H9 (cell line): ENCODE measurements at places on chromosomes 5 and 9. TPM values are rescaled to one million over a fixed set of nuclear protein-coding genes. Genes with fewer than 3 reads are reported as not detected.

DNA sequence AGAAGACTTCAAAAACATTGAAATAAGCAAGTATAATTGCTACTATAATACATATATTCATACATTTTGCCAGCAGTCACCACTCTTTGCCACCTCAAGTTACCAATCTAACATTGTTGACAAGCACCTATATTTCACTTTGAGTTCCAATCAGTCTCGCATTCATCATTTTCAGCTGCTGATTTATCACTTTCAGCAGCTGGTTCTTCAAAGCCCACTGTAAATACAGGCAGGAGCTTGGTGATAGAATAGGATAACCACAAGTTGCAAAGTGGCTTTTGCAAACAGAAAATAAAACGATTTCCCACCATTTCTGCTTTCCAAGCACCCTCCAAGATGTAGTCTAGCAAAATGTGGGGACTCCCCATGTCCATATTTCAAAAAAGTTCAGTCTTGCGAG is 114.2 kb upstream of the ITGA1 start:
- no peaks in the 10 kb centered on the region for H3K36me3 ChIP-seq
- no peaks in the 10 kb centered on the region for H3K4me1 ChIP-seq
- DNase-seq, result no peak
- H3K27me3 ChIP-seq, result no peaks in the 10 kb centered on the region

DNA sequence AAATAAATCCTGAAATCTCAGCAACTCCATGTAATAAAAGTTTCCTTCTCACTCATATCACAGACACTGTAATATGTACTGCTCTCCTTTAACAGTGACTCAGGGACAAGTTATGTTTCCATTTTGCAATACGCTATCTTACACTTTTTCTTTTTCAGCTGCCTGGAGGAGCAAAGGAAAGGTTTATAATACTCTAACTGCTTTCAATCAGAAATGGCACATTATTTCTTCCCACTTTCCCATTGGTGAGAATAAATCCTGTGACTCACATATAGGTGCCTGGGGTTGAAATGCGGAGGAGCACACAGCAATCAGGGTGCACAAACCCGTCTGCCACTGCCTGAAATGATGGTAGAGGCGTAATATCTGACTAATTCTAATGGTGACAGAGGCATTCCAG is 186.6 kb downstream of the HINT1 start:
- DNase-seq, result no peak
- no peak overlapping the region for H3K4me3 ChIP-seq
- H3K27me3 ChIP-seq, result no peaks in the 10 kb centered on the region

DNA sequence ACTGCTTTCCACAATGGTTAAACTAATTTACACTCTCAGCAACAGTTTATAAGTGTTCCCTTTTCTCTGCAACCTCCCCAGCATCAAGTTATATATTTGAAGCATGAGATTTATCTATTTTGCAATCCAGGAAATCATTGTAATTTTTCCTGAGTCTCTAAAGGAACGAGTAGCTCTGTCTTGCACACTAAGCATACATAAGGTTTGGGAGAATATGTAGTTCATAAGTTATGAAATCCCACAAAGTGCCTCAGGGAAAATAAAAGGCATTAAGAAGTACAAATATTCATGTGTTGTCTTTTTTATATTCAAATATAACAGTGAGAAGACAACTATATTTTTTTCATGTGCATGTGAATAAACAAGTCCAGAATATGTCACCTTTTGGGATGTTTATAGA is 377.1 kb upstream of the RORB start:
- no peaks in the 10 kb centered on the region for H3K36me3 ChIP-seq
- no peak for DNase-seq
- H3K4me1 ChIP-seq, result 0 out of 2 replicates have a peak, but pooled peaks cover 2% of the 10 kb centered on the region
- H3K4me3 ChIP-seq, result no peak overlapping the region
- no peak overlapping the region for H3K27ac ChIP-seq
- H3K27me3 ChIP-seq, result no peaks in the 10 kb centered on the region

DNA sequence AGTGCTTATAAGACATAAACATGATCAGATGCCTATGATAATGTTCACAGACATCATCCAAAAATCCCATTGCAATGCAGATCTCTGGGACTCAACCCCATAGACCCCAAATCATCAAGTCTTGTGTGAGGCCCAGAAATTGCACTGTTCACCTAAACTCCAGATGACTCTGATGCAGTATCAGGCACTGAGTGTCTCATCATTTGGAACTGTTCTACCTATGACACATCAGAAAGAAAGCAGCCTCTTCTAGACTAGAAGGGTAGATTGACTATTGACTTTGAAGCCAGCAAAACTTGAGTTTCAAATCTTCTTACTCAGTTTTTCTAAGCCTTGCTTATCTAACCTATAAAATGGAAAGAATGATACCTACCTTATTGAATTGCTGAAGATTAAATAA is 58.7 kb upstream of the PAPPA start:
- DNase-seq, result no peak
- no peaks in the 10 kb centered on the region; the same call in 1 of the 2 replicates for H3K4me1 ChIP-seq
- no peak overlapping the region for H3K27ac ChIP-seq
- H3K36me3 ChIP-seq, result 0 out of 2 replicates have a peak, but pooled peaks cover 4% of the 10 kb centered on the region
- H3K27me3 ChIP-seq, result no peaks in the 10 kb centered on the region

DNA sequence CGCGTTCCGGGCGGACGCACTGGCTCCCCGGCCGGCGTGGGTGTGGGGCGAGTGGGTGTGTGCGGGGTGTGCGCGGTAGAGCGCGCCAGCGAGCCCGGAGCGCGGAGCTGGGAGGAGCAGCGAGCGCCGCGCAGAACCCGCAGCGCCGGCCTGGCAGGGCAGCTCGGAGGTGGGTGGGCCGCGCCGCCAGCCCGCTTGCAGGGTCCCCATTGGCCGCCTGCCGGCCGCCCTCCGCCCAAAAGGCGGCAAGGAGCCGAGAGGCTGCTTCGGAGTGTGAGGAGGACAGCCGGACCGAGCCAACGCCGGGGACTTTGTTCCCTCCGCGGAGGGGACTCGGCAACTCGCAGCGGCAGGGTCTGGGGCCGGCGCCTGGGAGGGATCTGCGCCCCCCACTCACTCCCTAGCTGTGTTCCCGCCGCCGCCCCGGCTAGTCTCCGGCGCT is at the start of gene DAPK1:
TSS of gene DAPK1 (plus strand) at position 264 of the 442 bp plus-strand sequence. CDS start 1,211 bp downstream, outside the sequence.
- peak within 1 kb of the TSS; percentile 94 for H3K4me3 ChIP-seq
- no peak within 1 kb of the TSS for H3K27ac ChIP-seq
- H3K4me1 ChIP-seq, result no peaks in the 10 kb centered on the region
- H3K36me3 ChIP-seq, result peaks cover 20% of the 10 kb centered on the region
- peak; percentile 83 for DNase-seq
- H3K27me3 ChIP-seq, result no peaks in the 10 kb centered on the region

DNA sequence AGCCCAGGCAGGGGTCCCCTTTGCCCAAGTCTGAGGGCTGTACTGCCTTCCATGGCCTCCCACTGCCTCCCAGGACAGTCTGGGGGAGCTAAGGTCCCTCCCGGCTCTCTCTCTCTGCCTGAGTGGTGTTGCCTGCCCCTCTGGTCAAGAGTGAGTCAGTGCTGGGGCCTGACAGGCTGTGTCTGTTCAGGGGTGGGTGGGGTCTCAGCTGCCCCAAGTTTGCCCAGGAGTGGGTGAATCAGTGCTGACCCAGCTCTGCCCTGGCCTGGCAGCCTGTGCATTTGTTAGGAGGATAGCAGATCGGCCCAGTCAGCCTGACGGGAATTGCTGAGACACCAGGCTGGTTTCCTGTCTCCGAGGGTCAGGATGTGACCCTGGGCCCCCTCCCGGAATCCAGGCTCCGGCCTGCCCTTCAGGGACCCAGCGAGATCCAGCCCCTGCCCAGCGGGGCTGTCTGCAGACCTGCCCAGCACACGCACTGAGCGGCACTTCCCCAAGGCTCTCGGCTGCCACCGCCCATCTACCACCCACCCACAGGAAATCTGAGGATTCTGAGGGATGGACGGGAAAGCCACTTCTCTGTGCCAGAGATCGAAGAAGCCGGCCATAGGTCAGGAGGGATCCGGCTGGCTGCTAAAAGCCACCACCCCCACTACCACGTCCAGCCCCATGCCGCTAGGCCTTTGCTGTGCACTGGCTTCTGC is 15.9 kb downstream of the ENG start:
- H3K4me3 ChIP-seq, result no peak overlapping the region
- H3K36me3 ChIP-seq, result no peaks in the 10 kb centered on the region
- H3K4me1 ChIP-seq, result no peaks in the 10 kb centered on the region
- no peak overlapping the region for H3K27ac ChIP-seq

GRCh38 chr5:41305056-41305455 is 91.7 kb upstream of the C6 start:
- H3K27ac ChIP-seq, result no peak overlapping the region
- no peaks in the 10 kb centered on the region for H3K4me1 ChIP-seq
- no peak for DNase-seq
- H3K36me3 ChIP-seq, result no peaks in the 10 kb centered on the region
- H3K4me3 ChIP-seq, result no peak overlapping the region

- no peak overlapping the region for H3K4me3 ChIP-seq
- H3K4me1 ChIP-seq, result peaks cover 2% of the 10 kb centered on the region; the same call in 1 of the 2 replicates
- H3K27me3 ChIP-seq, result no peaks in the 10 kb centered on the region
- no peak overlapping the region for H3K27ac ChIP-seq
Measured at GRCh38 chr5:54825005-54825404, 160.4 kb downstream of the ESM1 start.

DNA sequence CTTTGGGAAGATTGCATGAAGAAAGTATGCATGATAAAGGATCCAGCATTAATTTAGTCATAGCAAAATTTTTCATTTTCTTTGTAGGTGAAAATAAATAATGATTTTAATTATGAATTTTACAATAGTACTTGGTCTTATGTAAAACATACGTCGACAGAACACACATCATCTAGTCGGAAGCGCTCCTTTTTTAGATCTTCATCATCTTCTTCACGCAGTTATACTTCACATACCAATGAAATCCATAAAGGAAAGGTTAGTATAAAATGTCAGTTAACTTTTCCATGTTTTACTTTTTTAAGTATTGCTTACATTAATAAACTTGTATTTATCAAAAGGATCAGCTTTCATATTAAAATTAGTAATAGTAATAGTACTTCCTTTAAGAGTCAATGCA is 35.8 kb downstream of the C7 start:
- no peaks in the 10 kb centered on the region for H3K4me1 ChIP-seq
- no peak overlapping the region for H3K4me3 ChIP-seq
- no peaks in the 10 kb centered on the region for H3K36me3 ChIP-seq
- no peak overlapping the region for H3K27ac ChIP-seq
- no peaks in the 10 kb centered on the region for H3K27me3 ChIP-seq

DNA sequence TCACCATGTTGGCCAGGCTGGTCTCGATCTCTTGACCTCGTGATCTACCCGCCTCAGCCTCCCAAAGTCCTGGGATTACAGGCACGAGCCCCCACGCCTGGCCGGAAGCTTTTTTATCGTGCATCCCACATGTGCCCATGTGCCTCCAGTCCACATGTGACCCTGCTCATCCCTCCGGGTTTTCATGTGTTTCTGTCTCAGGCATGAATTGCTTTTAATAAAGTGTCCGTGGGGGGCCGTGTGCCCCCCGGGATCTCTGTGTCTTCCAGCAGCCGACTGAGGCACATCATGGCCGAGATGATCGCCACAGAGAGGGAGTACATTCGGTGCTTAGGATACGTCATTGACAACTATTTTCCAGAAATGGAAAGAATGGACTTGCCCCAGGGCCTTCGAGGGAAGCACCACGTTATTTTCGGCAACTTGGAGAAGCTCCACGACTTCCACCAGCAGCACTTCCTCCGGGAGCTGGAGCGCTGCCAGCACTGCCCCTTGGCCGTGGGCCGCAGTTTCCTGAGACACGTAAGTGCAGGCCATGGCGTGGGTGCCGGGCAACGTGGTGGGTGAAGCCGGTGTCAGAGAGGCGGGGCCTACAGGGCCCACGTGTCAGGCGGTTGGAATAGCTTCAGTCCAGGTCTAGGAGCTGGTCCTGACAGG is 22.1 kb upstream of the LRRC14B start:
- H3K4me1 ChIP-seq, result no peaks in the 10 kb centered on the region
- no peak for DNase-seq
- H3K27me3 ChIP-seq, result no peaks in the 10 kb centered on the region
- H3K36me3 ChIP-seq, result peaks cover 49% of the 10 kb centered on the region
- H3K4me3 ChIP-seq, result no peak overlapping the region

- no peak for DNase-seq
- no peak overlapping the region for H3K4me3 ChIP-seq
- no peaks in the 10 kb centered on the region for H3K4me1 ChIP-seq
- no peaks in the 10 kb centered on the region for H3K27me3 ChIP-seq
- no peak overlapping the region for H3K27ac ChIP-seq
Measured at GRCh38 chr9:73133022-73133651, 18.5 kb upstream of the ANXA1 start.

- peaks cover 4% of the 10 kb centered on the region; the same call in 1 of the 2 replicates for H3K4me1 ChIP-seq
- no peaks in the 10 kb centered on the region for H3K27me3 ChIP-seq
- H3K36me3 ChIP-seq, result peaks cover 7% of the 10 kb centered on the region
- no peak overlapping the region for H3K27ac ChIP-seq
- DNase-seq, result peak; percentile 29
- no peak overlapping the region for H3K4me3 ChIP-seq
Measured at GRCh38 chr5:163914910-163915309, 409.5 kb downstream of the MAT2B start.

DNA sequence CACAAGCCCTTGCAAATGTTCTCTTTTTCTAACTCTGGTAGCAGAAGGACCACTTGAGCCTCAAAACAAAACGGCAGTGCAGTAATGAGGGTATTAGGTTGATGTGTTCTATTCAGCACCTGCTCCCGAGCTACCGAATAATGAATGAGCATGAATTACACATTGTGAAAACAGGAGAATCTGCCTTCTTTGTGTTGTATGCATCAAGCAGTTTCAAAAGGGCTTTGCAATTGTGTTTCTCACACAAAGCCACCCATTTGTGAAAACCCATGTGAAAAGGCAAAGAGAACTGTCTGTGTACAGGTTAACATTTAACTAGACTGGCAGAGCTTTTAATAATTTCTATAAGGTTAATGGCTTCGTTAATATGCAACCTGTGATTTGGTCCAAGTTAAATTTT is 97.8 kb downstream of the STK32A start:
- H3K4me1 ChIP-seq, result peaks cover 10% of the 10 kb centered on the region; the same call in 1 of the 2 replicates
- H3K27me3 ChIP-seq, result no peaks in the 10 kb centered on the region
- H3K36me3 ChIP-seq, result peaks cover 9% of the 10 kb centered on the region
- DNase-seq, result no peak

GRCh38 chr5:76813982-76814562 is 4.8 kb upstream of the F2RL1 start:
- no peak overlapping the region for H3K27ac ChIP-seq
- peaks cover 2% of the 10 kb centered on the region for H3K4me1 ChIP-seq
- H3K4me3 ChIP-seq, result no peak overlapping the region
- H3K27me3 ChIP-seq, result no peaks in the 10 kb centered on the region
- H3K36me3 ChIP-seq, result peaks cover 16% of the 10 kb centered on the region

The TEK gene
- total RNA-seq, result 1.6 and 1.8 TPM in 2 replicates

The SCGB3A1 gene
- not detected in 2 replicates for total RNA-seq

The HTR1A gene
- 0.55 and 0.79 TPM in 2 replicates for total RNA-seq
